CD8-positive, alpha-beta T cell (primary cell): ENCODE measurements at places on chromosomes 4 and X.

- DNase-seq, result no peak
These were observed 8.3 kb upstream of the SASH3 start for GRCh38 chrX:129771266-129771995.

- no peak for DNase-seq
These were observed 1.7 kb downstream of the NKX3-2 start for GRCh38 chr4:13542577-13543031.

GRCh38 chr4:15164571-15164970 is 162.3 kb downstream of the CPEB2 start:
- DNase-seq, result no peak

DNA sequence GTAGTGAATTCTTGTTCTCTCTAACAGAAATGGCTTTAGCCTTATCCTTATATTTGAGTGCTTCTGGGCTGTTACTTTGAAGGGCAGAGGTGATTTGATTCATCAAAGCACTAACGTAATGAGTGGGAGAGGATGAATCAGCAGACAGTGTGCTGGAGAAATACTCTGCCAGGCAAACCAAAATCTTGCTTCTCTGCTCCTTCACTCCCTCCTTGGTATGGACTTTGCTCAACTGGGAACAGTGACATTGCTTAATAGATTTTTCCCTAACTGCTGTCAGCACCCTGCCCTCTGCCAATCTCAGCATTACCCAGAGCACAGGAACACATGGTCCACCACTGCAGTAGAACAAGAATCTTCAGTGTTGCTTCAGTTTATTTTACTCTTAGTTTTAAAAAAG is 56.0 kb downstream of the PDLIM5 start:
- no peak for DNase-seq

GRCh38 chr4:150265806-150266205 is 187.6 kb downstream of the DCLK2 start:
- no peak for DNase-seq

GRCh38 chr4:70991596-70991995 is 1.9 kb upstream of the DCK start:
- no peak for DNase-seq

DNA sequence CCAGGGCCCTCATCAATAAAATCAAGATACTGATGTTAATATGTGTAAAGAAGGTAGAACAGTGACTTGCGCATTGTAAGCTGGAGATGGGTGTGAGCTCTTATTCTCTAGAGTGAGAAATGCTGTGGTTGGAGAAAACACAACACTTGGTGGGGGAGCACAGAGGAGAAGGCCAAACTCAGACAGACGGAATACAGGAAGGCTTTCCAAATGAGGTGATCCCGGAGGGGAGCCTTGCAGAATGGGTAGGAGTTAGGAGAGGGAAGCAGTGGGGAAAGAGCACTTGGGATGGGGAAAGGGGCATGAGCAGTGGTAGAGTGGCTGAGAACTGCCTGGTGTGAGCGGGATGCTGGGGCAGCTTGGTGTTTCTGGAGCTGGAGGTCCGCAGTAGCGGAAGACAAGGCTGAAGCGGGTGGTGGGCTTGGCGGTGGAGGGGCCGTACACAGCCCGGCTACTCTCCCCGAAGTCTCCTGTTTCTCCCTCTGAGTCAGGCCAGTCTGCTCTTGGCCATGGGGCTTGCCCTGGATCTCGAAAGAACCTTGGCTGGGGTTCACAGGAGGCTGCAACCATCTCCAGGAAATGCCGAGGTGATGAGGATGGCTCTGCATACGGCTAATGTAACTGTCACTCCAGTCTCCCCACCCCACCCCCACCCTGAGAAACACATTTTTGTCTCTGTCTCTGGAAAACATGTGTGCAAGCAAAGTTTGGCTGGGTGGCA is 11.3 kb upstream of the PLAC1 start:
- no peak for DNase-seq

GRCh38 chr4:129344058-129344457 is 248.1 kb downstream of the C4orf33 start:
- no peak for DNase-seq

DNA sequence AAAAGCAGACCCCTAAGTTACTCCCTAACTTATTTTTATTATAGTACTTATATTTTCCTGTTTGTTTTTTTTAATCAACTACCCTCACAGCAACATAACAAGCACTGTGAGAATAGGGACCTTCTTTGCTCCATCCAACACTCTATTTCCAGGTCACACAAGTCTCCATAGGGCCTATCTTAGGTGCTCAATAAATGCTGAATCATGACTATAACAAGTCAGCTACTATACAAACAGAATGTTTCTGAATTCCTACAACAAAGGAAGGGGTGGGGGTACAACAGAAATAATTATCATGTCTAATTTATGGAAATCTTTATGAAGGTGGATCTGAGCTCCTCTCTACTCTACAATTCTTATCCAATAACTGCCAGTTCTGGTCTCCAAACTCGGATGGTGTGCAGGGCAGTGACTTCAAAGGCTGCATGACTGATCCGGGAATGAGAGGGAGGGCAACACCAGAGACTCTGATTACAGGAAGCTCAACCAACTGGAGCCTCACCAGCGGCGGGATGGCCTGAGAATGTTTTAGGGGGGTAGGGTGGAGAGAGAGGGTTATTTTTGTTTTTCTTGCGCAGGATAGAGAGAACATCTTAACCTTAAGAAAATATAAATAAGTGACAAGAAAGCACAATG is 71.1 kb downstream of the HADH start:
- no peak for DNase-seq

- no peak for DNase-seq
These were observed 1.8 kb downstream of the CCDC22 start for GRCh38 chrX:49237060-49237459.

DNA sequence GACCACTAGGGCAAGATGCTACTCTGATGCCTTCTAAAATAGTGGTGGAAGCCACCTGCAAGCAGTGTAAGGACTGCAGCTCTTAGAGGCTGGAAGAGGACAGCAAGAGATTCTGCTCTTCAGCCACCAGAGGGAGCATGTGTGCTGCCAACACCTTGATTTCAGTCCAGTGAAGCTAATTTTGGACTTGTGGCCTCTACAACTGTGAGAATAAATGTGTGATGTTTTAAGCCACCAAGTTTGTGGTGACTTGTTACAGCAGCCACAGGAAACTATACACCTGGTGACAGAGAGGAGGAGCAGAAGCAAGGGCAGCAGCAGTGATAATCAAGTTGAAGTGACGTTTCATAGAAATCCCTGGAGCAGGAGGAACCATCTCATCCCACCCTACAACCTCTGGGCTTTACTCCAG is 55.9 kb downstream of the FGFBP1 start:
- DNase-seq, result peak; percentile 31

DNA sequence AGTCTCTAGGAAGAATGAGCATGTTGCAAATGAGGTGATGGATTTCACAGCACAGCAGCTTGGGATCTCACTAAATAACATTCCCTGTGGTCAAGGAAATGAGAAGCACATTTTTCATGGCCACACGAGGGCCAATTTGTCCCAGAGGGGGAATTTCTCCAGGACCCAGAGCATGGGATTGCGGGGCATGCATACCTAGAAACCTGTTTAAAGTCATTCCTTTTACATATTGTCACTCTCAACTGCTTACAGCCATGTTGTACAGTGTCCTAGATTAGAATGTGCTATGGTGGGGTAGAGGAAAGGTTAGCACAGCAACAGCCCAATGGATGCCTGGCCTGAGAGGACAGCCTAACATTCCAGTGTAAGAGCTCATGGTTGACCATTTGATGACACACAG is 37.4 kb upstream of the NLGN4X start:
- DNase-seq, result no peak

- DNase-seq, result no peak
These were observed 87.2 kb downstream of the HPRT1 start for GRCh38 chrX:134547047-134547679.

GRCh38 chr4:40367451-40367850 is 32.3 kb downstream of the CHRNA9 start:
- no peak for DNase-seq

- no peak for DNase-seq
These were observed 100.1 kb downstream of the PPARGC1A start for GRCh38 chr4:23789762-23790161.

DNA sequence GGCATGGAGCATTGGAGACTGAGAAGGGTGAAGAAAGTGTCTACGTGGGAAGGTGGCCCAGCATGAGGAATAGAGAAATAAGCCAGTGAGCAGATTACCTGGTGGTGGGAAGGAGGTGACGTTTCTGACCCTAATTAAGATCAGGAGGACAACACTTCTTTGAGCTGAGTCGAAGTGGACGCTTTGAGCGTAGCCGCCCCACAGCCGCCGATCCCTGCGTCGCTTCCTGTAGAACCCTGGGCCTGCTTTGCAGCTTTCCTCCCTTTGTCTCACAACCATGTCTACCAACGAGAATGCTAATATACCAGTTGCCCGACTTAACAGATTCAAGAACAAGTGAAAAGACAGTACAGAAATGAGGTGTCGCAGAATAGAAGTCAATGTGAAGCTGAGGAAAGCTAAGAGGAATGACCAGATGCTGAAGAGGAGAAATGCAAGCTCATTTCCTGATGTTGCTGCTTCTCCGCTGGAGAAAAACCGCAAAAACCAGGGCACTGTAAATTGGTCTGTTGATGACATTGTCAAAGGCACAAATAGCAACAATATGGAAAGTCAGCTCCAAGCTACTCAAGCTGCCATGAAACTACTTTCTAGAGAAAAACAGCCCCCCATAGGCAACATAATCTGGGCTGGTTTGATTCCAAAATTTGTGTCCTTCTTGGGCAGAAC is 6.4 kb upstream of the ANTXR2 start:
- no peak for DNase-seq

DNA sequence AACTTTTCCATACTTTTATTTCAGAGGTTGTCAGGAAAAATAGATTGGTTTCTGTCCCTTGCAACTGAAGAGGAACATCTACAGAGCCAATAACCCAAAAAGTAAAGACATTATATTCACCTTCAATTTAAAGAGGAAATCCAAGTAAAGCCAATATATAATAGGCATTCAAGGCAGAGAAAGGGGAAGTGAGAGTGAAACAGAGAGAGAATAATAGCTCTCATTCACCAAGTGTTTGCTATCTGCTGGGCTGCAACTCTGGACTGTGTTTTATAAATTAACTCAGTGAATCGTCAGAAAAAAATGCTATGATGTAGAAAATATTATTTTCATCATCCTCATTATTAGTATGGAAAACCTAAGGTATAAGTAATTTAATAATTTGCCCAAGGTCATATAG is 448.5 kb downstream of the TRAM1L1 start:
- no peak for DNase-seq

DNA sequence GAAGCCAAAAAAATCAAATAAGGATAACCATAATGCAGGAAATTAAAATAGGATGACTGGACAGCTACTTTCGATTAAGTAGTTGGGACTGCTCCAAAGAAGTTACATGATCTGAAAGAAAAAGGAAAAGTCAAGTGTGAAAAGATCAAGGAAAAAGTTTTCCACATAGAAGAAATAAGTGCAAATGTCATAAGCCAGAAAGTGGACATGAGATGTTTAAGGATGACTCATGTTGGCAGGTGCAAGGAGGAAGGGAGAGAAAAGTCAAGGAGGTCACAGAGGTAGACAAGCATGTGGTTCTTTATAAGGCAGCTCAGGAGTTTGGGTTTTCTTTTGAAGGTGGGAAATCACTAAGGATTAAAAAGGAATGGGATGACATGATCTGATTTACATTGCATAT is 89.8 kb upstream of the GPRIN3 start:
- no peak for DNase-seq

- no peak for DNase-seq
These were observed 7.5 kb downstream of the PCDH10 start for GRCh38 chr4:133156556-133156955.

DNA sequence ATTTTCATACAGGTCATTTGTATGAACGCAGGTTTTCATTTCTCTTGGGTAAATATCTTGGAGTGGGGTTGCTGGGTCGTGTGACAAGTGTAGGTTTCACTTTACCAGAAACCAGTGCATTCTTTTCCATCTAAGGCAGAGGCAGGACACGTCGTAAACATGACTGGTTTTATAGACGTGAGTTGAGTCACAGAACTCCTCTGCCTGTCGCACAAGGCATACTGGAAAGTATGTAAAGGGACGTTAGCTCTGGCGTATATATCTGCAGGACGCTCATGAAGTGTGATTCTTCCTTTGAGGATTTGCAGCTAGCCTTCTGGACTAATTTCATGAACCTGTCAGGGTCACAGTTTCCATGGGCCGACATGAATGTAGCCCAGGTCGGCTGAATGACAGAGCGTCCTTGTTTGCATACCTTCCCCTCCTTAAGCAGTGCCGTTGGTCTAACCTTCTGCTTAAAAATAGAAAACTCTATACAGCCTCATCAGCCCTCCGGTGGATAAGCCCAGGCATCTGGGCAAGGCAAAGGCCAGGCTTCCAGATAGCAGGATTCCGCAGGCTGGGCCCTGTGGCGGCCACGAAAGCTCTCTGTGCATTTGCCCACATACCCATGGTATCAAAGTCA is 106.0 kb downstream of the GPR143 start:
- DNase-seq, result no peak

DNA sequence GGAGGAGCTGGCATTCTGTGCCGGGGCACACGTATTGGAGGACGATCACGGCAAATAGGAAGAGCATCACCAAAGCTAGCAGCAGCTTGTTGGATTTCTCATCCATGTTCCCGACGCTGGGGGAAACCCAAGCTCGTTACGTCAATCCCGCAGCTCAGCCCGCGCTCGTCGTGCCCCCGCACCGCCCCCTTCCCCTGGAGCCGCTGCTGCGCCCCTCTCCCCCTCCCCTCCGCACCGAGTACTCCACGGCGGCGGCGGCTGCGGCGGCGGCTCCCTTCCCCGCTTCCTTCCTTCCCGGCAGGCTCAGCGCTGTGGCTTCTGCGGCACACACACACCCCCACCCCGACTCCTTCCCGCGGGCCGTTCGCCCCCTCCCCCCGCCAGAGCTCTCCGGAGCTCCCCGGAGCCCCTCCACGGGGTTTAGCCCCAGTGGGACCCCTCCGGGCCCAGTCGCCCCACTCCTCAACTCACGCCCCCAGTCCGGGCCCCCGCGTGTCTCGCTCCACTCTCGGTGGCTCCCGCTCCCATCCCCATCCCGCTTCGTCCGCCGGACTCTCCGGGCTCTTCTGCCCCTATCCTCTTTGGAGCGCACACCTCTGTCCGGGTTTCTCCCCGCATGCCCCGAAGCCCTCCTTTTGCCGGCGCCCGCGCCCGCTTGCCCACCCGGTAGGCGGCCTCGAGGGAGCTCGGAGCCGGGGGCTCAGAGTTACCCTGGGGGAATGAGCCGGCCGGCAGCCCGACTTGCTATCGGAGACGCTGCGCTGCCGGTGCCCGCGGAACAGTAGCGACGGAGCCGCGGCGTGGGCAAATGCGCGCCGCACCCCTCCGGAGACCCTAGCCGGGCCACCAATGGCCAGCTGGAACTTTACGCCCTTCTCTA is 978 bp downstream of the HS6ST2 start:
- peak; percentile 31 for DNase-seq

DNA sequence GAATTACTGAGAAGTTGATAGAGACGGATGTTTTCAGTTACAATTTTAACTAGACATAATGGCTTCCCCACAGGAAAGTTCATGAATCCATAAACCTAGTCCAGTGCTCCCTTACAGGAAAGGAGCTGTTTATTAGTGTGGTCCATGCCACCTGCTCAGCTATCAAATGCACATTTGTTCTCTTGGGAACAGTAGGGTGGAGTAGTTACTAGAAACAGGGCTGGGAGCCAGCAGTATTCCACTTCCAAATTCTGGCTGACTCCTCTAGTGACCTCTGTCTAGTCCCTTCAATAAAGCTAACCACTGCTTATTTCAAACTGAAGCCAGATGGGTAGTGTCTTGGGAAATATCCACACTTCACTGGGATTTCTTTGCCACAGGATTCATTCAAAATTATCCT is 88.4 kb upstream of the TLL1 start:
- DNase-seq, result no peak
